ENCODE measurements at places on chromosomes 2 and 18. TPM values are rescaled to one million over a fixed set of nuclear protein-coding genes. Genes with fewer than 3 reads are reported as not detected.
A peak's percentile ranks its signal among the peaks of the same experiment; 100 is the strongest.

GRCh38 chr18:36766836-36767235, 62.0 kb downstream of the TPGS2 start:
- no peak for DNase-seq

- no peak for DNase-seq
Observed at GRCh38 chr2:148459377-148459778, 185.2 kb upstream of the EPC2 start.

Gene PKDCC
- 2.1 TPM for total RNA-seq

DNA sequence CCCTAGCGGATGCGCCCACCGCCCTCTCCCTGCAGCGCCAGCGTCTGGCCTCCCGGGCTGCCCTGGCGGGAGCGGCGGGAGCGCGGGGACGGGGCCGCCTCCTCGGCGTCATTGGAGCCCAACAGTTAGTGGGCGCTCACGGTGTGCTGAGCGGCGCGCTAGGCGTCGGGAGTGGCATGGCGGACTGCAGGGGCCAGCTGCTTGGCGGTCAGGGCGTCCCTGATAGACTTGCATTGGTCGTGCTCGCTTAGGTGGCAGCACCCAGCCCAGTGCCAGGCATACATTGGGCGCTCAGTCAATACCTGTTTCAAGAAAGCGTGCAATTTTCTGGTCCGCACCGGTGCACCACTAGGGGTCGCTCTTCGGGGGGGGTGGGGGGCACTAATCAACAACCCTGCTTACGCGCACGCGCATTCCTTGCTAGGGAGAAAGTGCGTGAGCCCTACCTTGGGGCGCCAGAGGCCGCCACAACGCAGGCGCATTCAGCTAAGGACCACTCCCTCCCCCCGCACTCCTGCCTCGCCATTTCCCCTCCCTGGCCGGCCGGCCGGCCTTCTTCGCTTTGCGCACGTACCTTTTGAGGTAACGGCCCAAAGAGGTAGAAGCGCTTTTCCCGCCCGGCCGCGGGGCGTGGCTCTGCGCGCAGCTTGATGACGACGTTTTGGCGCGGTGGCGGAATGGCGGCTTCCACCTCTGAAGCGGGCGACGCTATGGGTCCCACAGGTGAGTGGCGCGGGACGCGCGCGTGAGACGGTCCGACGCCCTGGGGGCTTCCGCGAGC, 411 bp upstream of the MZT2A start:
- peak; percentile 96 for DNase-seq

- no peak for DNase-seq
Observed at GRCh38 chr2:2566396-2567323, 235.6 kb upstream of the MYT1L start.

- DNase-seq: no peak
Observed at GRCh38 chr2:98607104-98607503, 1.2 kb downstream of the COA5 start.

- DNase-seq: no peak
Observed at GRCh38 chr2:21642647-21643046, 518.9 kb downstream of the TDRD15 start.

DNA sequence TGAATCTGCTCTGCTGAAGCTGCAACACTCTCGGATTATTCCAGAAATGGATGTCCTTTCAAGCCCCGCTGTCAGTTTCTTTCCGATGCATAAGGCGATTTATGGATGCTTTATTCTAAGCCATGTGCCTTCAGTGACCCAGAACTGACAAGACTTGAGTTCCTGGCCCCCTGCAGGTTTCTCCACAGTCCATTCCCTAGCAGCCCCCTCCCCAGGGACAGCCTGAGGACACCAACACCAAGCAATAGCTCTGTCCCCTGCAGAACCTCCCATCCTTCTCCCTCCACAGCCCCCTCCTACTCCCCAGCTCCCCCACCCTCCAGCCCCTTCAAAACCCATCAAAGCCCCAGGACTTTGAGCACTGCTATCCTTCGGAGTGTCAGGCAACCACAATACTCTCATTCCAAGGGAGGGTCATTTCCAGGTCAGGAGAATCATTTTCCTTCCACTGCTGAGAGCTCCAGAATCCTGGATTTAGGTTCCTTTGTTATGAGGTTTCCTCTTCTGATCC, 24.6 kb upstream of the SPP2 start:
- DNase-seq: no peak

GRCh38 chr2:1937066-1937465, 192.8 kb upstream of the PXDN start:
- DNase-seq: no peak

Gene RPL31
- 2,918 TPM for total RNA-seq

- DNase-seq: no peak
Observed at GRCh38 chr18:42614619-42615293, 500.7 kb downstream of the RIT2 start.

DNA sequence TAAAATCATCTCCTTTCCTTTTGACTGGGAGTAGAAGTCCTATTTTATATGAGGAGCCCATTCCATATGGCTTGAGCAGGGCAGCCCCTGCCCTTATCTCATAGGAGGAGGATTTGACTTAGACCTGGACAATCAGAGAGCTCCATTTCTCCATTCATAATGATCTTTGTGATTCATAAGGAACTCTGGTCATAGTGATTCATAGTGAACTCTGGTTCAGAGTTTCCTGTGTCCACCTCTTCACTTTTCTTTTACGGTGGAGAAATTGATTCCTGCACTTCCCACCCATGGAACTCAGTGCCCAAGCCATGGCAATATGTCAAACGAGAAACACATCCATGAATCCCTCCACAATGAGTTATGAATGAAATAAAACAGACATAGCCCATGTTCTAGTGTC, 12.8 kb upstream of the MYO3B start:
- no peak for DNase-seq

Gene IL37
- total RNA-seq: not detected

DNA sequence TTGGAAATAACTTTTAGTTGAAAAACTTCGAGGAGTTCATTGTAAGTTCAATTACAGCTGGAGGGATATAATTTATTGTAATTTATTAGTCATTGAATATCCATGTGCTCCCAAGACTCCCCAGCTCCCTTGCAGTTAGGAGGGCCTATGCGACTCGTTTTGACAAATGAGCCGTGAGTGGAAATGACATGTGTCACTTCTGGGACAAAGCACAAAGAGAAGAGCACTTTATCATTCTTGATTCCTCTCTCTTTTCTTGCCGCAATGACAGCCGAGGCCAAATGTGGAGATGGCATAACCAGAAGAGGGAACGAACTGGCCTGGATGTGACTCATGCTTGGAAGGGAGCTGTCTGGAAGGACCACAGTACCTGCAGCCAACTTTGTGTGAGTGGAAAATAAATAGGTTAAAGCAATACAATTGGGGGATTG, 44.2 kb upstream of the ITSN2 start:
- DNase-seq: no peak

Gene ROCK2
- total RNA-seq: 31.7 TPM

GRCh38 chr2:20093263-20094141, 42.1 kb upstream of the LAPTM4A start:
- peak; percentile 44 for DNase-seq

Gene FOXI3
- total RNA-seq: not detected

DNA sequence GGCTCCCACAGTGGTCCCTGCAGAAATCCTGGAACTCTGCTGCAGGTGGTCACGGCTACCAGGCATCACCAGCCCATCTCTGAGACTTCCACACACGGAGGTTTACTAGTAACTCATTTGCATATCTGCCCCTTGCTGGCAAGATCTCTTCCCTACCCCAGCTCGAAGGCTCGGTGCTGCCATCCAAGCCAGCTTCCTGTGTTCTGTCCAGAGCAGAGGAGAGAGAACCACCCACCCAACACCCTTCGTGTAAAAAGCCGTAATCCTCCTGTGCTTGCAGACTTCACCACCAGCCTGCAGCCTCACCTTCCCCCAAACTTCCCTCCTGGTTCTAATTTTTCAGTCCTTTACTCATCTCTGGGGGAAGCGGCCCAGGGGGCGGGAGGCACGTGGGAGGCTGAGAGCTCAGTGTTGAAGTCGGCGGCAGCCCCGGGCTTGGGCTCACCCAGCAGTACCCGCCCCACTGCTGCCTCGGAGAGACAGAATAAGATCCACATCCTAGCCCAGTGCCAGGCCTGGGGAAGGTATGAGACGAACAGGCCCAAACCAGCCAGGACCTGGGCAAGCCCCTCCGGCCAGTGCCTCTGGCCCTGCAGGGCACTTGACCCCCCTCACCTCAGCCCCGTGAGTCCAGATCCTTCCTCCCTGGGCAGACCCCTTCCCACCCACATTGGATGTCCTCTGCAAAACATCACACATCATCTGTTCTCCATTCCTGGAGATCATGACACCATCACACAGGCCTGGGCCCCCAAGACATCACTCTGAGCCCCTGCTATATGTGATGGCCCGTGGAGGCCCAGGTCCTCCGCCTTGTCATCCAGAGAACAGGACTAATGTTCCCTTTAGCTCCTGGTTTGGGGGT, 145.8 kb upstream of the ID2 start:
- DNase-seq: no peak

GRCh38 chr2:238339395-238339780, 19.1 kb downstream of the TRAF3IP1 start:
- no peak for DNase-seq

GRCh38 chr18:10715791-10716190, 190.0 kb downstream of the NAPG start:
- DNase-seq: peak; percentile 7

DNA sequence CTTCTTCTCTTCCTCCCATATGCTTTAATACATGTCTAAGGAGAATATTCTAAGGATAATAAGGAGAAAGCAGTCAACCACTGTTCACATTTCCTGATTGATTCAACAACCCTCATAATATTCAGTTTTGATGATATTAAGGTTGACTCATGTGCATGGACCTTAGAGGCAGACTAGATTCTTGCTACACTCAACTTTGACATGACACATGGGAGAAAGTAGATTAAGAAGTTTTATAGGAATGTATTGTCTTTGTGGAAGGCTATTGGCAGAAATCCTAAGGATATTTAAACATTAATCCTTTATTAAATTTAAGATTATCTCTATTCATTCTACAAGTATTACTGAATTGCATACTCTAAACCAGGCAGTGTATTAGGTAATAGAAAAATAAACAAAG, 309.1 kb upstream of the CYRIA start:
- DNase-seq: no peak

DNA sequence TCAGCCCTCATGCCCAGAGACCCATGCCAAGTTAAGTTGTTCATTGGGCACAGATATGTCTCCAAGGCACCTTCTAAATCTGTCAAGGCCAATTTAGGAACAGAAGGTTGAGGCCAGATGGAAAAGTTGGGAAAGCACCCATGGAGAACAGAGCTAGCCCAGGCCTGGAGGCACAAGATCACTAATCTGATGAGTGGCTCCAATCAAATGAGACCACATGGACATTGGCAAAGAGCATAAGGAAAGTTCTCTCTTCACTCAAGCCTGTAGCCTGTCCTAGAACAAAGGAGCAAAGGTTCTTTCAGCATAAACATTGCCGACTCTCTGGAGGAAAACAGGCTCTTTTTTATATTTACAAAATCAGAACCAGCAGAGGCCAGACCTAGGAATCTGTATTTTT, 154.8 kb downstream of the RNF152 start:
- no peak for DNase-seq

GRCh38 chr2:63424329-63425078, 163.8 kb downstream of the WDPCP start:
- peak; percentile 43 for DNase-seq

DNA sequence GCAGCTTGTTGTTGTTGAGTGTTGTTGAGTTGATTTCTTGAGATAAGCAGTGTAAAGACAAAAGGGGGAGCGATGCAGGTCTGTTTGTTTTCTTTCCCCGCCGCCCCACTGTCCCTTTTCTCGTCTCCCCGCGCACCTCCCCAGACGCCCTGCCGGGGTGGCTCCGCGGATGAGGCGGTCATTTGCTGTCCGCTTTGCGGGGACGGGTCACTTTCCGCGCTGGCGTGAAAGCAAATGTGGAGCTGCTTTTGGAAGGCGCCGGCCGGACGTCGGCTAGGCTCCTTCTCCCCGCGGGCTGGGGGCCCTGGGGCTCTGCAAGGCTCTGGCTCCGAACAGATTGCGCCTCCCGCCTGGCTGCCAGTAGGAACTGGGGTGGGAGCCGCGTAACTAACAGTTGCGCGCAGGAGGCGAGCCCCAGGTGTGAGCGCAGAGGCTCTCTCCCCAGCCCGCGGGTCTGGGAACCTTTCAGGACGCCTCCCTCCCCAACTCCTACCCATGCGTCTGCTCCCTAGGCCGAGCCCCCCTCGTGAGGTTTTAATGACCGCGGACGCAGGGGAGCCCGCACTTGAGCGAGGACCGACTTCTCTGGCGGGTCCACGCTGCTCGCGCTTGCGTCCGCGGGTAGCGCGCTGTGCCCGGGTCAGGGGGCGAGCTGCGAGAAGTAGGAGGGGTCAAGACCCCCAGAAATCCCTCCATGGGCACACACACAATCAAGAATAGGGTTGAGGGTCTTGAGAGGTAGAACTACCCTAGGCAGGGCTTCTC, 146.6 kb downstream of the MEIS1 start:
- no peak for DNase-seq

GRCh38 chr2:204715361-204715760, 170.1 kb downstream of the PARD3B start:
- DNase-seq: no peak

- DNase-seq: peak; percentile 46
Observed at GRCh38 chr2:73212448-73213176, 1.4 kb upstream of the SMYD5 start.

Gene TMEM182
- 6.9 TPM for total RNA-seq

Gene AP1S3
- total RNA-seq: 8.4 TPM

DNA sequence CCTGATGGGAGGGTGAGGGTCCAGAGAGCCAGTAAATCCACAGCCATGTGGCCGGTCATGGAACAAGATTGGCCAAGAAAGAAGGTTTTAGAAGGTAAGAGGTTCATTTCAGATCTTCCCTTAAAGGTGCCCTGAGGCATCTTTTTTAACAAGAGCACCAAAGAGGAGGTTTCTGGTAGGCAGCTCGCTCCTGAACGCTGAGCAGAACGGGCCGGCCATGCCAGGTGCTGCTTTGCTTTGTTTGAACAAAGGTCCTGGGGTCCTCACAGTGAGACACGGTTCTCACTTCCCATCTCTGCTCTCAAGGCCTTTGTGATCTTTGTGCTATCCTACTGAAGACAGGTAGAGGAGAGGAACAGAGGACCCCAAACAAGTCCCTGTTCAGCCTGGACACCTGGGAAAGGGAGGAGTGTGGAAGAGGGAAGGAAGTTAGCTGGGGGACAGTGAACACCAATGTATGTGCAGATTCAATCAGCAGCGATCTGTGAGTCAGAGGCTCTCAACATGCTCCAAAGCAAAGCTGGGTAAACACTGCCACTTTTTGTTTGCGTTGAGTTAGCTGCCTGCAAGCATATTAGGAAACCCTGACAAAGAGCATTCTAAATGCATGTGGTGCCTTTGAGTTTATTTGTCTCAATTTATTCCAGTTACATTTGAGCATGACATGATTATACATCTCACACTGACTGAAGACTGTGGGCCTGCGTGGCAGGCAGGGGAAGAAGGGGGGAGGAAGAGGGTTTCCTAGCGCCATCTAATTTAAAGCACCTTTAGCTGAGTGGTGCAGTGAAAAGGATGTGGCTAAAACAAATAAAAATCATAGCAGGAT, 102.4 kb downstream of the ASB1 start:
- DNase-seq: no peak

- DNase-seq: no peak
Observed at GRCh38 chr2:102619414-102620319, at the start of gene SLC9A2. SLC9A2 (plus strand) TSS chr2:102619553; CDS start chr2:102619849, 296 bp downstream.

GRCh38 chr18:38972571-38972970, 1407.0 kb upstream of the CELF4 start:
- no peak for DNase-seq

- no peak for DNase-seq
Observed at GRCh38 chr2:203605302-203605701, 70.2 kb upstream of the RAPH1 start.

All from NCI-H460 (cell line).